Stimulated activated CD4-positive, alpha-beta T cell treated with anti-CD3 and anti-CD28 coated beads, TNF-alpha, amount 100 ng/mL, for 1 hour (primary cell): ENCODE measurements at places on chromosomes 11 and 22.

DNA sequence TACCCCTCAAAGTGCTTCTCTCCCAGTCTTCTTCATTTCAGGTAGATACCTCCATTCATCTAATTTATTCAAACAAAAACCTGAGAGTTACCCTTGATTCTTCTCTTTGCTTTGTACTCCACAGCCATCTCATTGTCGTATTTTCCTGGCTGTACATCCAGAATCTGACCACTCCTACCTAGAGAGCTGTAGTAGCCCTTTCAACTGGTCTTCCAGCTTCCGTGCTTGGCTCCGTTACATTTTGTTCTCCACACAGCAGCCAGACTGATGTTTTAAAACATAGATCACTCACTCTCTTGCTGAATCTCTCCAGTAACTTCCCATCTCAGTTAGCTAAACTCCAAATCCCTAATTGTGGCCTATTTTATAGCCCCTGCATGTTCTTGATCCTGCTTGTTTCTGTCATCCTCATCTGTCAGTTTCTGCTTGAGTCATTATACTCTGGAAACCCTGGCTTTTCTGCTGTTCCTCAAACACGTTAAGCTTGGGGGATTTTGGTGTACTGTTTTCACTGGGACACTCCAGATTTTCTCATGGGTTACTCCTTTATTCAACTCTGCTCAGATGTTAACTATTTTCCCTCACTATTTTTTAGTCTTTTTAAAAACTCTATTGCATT is 7.4 kb downstream of the SPCS2 start:
- DNase-seq: no peak

GRCh38 chr22:26172389-26172990 is 3.2 kb downstream of the SEZ6L start:
- no peak for DNase-seq

DNA sequence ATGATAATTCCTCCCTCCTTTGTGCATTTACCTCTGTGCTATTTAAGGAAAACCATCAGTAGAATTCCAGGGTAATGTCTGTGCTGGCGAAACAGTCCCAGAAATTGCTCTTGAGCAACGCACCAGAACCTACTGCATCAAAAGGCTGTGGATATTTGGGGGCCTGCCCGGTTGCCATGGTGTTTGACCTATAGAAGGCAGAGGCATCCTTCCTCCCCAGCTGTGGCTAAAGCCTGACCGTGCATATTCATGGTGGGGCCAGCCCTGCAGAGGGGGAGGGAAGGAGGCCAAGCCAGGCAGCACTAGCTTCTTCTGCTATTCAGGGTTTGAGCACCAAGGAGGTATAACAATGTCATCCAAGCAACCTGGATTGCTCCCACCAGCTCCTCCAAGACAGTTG is 215.0 kb upstream of the E2F8 start:
- no peak for DNase-seq

GRCh38 chr22:39665661-39666431 is 95.3 kb downstream of the CACNA1I start:
- no peak for DNase-seq

DNA sequence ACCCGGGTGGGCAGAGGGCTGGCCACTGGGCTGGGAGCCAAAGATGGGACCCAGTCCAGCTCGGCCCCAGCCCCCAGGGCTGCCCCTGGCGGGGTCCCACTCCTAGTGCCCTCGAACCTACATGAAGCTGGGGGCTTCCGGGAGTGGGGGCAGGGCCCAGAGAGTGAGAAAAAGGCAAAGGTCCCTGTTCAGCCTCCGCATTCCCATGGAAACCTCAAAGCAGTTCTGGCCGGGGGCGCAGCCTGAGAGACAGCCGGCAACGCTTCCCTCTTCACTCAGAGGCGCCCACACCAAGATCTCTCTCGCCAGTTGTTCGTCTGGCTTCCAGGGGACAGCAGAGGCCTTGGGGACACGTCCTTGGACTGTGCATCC is 22.4 kb upstream of the ARHGAP8 start:
- DNase-seq: no peak

DNA sequence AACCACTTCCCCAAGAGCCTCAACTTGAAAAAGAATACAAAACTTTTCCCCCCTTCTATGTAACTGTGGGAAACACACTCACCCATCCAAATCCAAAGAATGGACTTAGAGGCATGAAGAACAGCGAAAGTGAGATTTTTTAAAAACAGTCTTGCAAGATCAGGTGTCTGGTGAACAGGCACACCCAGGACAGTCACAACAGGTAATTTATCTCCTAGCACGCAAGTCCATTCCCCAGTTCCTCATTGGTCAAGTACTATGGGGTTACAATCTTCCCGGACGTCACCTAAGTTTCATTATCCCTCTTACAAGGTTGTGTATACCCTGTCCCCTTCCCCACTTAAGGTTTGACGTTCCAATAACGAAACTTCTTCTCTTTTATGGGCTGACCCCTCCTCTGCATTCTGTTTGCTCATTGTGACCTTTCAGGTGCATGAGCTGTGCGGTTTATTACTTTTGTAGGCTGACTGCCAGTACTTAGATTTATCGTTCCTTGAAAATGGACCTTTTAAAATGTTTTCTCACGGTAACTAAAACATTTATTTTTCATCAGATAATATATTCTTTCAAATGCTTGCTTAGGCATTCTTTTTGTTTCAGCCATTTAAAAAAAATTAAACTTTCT is 1401.9 kb downstream of the FAM181B start:
- DNase-seq: no peak

DNA sequence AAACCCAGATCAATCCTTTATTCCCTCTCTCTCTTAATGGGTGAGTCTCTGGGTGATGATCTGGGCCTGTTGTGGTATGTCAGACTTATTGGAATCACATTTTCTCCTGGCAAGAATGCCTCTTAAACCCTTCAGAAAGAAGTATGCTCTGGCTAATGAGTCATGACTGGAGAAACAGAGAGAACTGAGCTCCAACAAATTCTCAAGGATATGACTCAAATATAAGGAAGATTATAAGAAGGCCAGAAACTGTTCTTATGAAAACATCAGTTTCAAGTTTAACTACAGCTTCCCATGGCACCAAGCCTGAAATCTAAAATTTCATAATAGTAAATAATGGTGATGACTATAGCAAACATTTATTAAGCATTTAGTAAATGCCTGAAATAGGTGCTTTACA is 83.9 kb downstream of the OR5AK2 start:
- DNase-seq: no peak

- DNase-seq: no peak
Observed at GRCh38 chr11:117045956-117046355, 52.3 kb downstream of the SIK3 start.

- DNase-seq: no peak
Observed at GRCh38 chr11:104529213-104529612, 365.3 kb upstream of the PDGFD start.

DNA sequence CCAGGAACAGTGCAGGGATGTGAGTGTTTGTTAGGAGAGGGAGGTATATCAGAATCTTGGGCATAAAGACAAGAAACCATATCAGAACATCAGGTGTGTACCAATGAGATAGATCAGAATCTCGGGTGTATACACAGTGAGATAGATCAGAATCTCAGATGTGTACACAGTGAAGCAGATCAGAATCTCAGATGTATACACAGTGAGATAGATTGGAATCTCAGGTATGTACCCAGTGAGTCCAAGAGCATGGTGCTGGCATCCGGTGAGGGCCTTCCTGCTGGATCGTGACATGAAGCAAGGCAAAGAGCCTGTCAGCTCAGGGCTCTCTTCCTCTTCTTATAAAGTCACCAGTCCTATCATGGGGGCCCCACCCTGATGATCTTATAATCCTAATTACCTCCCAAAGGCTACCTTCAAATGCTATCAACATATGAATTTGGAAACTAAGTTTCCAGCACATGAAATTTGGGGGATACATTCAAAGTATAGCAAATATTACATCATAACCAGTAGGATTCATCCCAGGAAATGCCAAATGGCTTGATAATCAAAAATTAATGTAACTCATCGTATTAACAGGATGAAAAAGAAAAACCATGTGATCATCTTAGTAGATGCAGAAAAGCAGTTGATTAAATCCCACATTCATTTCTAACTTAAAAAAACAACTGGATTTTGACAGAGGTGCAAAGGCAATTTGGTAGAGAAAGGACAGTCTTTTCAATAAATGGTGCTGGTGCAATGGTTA is 28.6 kb downstream of the PPARA start:
- DNase-seq: no peak
